ENCODE measurements at places on chromosomes 3 and 15.

DNA sequence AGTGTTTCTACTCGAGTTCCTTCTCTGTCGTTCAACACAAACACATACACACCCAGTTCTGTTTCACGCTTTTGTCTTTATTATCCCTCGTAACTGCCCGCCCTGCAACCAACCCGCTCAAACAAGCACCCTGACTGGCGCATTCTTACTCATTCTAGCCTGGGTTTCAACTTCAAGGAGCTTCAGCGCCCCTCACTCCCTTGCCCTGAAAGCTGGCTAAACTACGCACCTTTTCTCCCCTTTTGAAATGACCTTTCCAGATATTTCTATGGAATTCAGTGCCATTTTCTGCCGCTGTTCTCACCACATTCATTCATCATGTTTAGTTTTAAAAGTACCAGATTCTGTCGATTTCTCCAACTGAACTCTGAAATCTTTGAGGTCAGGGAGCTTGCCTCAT lies 653 bp upstream of the MFSD1 start:
- DNase-seq = no peak

GRCh38 chr3:120559242-120560061 lies 36.7 kb upstream of the NDUFB4 start:
- no peak for DNase-seq

DNA sequence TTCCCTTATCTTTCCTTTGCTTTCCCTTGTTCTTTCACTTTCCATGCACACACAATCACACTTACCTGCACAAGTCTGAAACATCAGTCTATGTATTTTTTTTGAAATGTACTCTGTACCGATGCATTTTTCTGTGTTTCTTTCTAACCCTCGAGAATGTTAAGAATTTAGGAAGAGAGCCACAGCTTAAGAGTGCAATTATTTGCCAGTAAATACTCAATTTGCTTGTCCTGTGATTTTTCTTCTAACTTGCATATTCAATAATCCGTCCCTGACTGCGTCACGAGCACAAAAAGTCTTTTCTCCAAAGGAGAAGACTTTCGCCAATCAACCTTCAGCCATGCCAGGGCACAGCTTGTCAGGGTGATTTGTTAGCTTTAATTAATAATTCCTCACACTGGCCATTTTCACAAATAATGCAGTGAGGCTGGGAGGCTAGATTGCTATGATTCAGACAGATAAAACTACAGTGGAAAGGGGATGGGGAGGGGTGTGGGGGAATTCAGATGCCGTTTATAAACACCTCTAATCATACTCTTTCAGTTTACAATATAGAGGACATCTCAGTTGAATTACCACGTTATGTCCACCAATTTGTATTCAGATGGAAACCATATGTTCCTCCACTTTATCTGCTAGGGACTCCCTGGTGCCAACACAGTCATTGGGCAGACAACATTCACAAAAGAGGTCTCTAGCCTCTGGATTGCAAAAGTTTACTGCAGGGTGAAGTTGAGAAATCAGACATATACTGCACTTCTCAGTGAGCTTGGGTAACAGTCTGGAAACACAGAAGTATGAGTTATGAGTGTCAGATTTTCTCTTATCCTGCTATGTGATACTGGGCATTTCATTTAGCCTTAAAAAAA lies 388.0 kb downstream of the ZBTB20 start:
- no peak for DNase-seq

- no peak for DNase-seq
Observed at GRCh38 chr3:111616417-111617105, 21.4 kb upstream of the ZBED2 start.

Data from dorsolateral prefrontal cortex (tissue), 122 donors.